ENCODE measurements at places on chromosomes 7 and 10. TPM values are rescaled to one million over a fixed set of nuclear protein-coding genes. Genes with fewer than 3 reads are reported as not detected.
A peak's percentile ranks its signal among the peaks of the same experiment; 100 is the strongest.

The UNC5B gene
- 20.6 TPM for total RNA-seq

The LAMB4 gene
- total RNA-seq, result 0.08 TPM

The STEAP1 gene
- total RNA-seq, result 83.4 TPM

The IGF2BP3 gene
- total RNA-seq, result 2.9 TPM

The NUPR2 gene
- not detected for total RNA-seq

The OR2A1 gene
- 0.27 TPM for total RNA-seq

GRCh38 chr10:58990693-58991092, 185.8 kb upstream of the PHYHIPL start:
- DNase-seq, result no peak

- DNase-seq, result no peak
Observed at GRCh38 chr7:142337054-142338001, 79.5 kb upstream of the PRSS58 start.

- DNase-seq, result no peak
Observed at GRCh38 chr10:71060476-71061426, 151.6 kb upstream of the UNC5B start.

DNA sequence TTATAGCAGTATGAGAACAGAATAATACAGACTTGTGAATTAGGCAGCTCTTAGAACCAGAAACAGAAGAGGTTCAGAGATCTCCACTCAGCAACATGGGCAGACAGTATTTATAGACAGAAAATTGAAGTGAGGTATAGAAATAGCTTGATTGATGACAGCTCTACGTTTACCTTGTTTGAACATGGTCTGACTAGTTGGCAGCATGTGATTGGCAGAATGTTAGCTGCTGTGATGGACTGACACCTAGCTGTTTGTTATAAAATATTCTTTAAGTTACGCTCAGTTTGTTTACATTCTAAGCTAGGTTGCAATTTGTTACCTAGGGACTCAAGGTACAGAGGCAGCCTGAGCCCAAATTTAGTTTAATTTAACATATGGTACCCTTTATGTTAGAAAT, 73.7 kb upstream of the TMEM229A start:
- no peak for DNase-seq

GRCh38 chr7:123327661-123328060, 127.9 kb upstream of the SLC13A1 start:
- DNase-seq, result no peak

DNA sequence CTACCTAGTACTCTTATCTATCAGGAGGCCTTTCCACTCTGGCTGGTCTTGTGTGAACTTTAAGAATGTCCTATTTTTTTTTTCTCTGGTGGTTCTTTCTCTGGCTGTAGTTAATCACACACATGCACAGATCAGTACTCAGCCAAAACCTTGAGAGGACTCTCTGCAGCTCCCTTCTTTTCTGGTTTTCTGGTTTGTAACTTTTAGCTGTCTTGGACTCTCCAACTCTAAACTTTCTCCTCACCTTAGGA, 54.9 kb upstream of the HELLS start:
- peak; percentile 21 for DNase-seq

- no peak for DNase-seq
Observed at GRCh38 chr10:132446661-132447445, 49.9 kb downstream of the PWWP2B start.

DNA sequence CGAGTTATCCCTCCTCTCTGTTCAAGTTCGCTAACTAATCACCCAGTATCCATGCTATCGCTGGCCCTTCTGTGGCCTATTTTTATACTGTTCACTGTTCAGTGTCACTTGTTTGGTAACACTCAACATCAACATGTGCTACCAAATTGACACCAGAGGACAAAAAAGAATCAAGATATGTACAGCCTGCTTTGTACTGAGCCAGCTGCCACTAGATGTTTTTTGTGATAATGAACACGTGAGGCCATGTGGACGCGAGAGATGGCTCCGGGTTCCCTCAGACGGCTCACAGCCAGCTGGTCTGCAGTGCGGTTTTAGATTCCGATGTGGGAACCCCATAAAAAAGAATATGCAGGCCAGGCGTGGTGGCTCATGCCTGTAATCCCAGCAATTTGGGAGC, 21.2 kb downstream of the CAV1 start:
- no peak for DNase-seq

DNA sequence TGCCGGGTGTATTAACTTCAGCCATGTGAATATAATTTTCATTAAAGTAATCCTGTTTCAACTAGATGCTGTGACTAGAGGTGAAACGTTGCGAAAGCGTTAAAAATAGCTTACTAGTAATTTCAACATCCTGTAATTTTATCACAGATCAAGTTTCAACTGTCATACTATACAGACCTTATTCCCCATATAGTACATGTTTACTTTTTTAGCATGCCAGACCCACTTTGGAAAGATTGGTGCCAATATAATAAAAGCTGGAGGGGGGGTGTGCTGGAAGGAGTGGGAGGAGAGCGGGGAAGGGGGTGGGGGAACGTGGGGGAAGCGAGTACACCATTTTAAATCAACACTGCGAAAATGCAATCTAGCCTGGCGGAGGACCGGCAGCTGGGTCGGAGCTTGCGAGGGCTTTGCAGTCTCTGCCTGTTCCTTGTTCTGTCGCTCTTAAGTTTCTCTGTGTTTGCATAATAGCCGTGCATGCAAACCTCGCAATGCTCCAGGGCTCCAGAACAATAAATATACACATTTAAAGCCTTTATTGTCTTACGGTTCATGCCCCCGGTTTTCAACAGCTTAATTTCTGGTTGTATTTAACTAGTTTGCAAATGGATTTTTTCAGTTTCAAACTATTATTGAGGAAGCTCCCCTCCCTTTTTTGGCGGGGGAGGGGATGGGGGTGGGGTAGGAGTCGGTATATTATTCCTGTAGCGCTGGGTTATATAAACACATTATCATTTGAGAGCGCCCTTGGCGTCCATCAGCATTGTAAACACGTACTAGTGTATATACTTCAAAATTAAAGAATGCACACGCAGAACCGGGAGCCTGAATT, 1.3 kb upstream of the ARID5B start:
- peak; percentile 84 for DNase-seq

GRCh38 chr10:74167443-74167842, 16.4 kb downstream of the ADK start:
- DNase-seq, result no peak

GRCh38 chr10:110209926-110210673, 2.7 kb downstream of the MXI1 start:
- DNase-seq, result peak; percentile 21

DNA sequence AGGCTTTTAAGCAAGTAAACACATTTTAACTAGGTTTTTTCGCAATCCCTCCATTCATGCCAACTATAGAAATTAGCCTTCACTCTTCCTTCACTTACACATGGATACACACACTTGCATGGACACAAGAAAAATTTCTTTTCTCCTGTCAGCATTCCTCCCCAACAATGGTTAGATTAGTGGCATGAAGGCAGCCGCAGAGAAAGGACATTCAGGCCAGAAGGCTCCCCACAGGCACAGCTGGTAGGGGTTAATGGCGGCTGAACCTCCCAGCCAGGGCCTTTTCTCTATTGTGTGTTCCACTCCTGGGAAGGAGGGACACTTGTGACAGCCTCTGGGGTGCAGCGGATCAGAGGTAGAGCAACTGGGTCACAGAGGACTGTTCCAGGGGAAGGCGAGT, 255.0 kb upstream of the SP8 start:
- no peak for DNase-seq

- no peak for DNase-seq
Observed at GRCh38 chr7:78081888-78082287, 283.3 kb downstream of the PHTF2 start.
